ENCODE measurements at places on chromosomes 4 and X. TPM values are rescaled to one million over a fixed set of nuclear protein-coding genes. Genes with fewer than 3 reads are reported as not detected.

The GSX2 gene
- total RNA-seq: not detected

The ADGRG4 gene
- total RNA-seq: not detected

The IGFBP7 gene
- 2,028 TPM for total RNA-seq

The PLP2 gene
- total RNA-seq: 4.8 TPM

The DNAAF6 gene
- total RNA-seq: not detected

The HELQ gene
- 12.2 TPM for total RNA-seq

The AWAT1 gene
- not detected for total RNA-seq

The SMAD1 gene
- 12.1 TPM for total RNA-seq

The PRSS48 gene
- total RNA-seq: not detected

The USP17L20 gene
- not detected for total RNA-seq

The OTC gene
- not detected for total RNA-seq

The BMX gene
- 0.30 TPM for total RNA-seq

The APEX2 gene
- 7.6 TPM for total RNA-seq

The TLL1 gene
- total RNA-seq: under 0.01 TPM

The IRS4 gene
- total RNA-seq: not detected
